ENCODE measurements at places on chromosomes 12 and 14.

- DNase-seq, result no peak
Observed at GRCh38 chr12:127675936-127676335, 591.0 kb upstream of the TMEM132C start.

GRCh38 chr12:108457734-108458361 lies 57.2 kb upstream of the FICD start:
- no peak for DNase-seq

GRCh38 chr12:47740606-47741339 lies 15.5 kb upstream of the ENDOU start:
- no peak for DNase-seq

DNA sequence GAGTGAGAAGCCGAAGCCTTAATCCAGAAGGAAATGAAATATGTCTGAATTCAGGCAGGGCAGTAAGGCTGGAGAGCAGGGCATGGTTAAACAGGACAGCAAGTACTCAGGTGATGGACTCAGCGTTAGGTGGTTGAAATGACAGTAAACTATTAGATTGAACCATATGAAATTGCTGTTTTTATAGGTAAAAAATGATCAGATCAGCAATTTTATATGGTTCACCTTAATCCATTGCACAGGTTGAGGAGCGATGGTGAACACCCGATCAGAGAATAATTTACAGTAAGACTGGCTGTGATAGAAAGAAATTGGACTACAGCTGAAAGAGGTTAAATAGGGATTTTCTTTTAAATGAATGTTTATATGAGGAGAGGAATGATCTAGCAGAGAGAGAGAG lies 56.6 kb downstream of the TTC6 start:
- no peak for DNase-seq

- DNase-seq, result no peak
Observed at GRCh38 chr12:119230807-119231206, 52.1 kb downstream of the HSPB8 start.

DNA sequence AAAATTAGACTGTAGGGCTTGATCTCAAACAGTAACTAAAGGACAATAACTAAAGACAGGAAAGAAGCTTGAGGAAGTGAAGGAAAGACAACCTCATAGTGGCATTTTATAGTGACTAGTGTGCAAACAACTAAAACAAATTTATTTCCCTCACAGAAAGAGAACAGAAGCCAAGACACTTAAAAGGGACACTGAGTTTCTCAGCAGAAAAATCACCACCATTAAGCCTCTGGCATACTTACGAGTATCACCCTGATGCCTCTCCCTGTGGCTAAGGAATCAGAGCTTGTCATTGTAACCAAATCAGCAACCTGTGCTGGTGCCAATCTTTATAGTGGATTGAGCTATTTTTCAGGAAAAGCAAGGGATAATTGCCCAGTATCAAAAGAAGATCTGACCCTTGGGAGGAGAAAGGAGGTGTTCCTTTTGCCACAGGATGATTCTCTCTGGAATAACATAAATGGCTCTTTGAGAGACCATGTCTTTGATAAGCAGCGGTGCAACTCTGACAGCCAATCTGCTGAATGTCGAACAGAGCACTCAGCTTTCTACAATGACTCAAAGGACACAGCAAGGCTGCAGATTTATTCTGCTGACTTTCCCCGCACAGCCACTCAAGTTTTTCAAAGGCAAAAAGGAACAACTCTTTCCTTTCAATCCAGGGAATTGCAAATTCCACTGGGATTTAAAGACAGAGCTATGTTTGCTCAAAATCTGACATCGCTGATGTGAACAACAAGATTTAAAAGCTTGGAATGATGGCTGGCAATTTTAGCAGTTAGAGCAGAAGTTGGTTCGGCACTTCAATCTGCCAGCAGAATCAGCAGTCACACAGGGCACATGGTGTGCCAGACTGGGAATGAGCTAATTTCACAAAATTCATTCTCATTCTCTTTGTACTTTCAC lies 34.6 kb downstream of the ATF7 start:
- no peak for DNase-seq

DNA sequence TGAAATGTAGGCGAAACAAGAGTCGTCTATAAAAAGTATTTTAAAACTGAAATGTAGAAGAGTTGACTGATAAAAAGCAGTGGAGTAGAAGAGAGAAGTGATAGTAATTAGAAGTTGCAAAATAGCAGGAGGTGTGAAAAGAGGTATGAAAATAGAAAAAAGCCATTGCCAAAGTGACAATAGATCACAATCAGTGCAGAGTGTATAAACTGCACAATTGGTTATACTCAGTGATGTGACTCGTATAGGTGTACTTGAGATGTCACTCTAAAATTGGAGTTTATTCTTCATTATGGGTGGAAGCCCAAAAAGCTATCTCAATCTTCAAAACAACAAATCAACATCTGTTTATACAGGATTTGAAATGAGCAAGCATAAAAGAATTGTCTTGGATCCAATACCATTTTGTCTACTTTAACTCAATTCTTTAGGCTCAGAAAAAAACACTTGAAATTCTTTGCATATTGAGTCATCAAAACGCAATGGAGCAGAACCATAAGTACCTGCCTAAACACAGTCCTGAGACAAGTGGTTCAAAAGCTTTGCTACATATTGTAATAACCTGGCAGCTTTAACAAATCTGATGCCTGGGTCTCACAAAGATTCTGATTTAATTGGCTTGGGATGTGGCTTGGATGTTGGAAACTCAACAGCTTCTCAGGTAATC lies 8.8 kb downstream of the IKBIP start:
- no peak for DNase-seq

GRCh38 chr14:51041108-51041531 lies 53.8 kb downstream of the TRIM9 start:
- no peak for DNase-seq

DNA sequence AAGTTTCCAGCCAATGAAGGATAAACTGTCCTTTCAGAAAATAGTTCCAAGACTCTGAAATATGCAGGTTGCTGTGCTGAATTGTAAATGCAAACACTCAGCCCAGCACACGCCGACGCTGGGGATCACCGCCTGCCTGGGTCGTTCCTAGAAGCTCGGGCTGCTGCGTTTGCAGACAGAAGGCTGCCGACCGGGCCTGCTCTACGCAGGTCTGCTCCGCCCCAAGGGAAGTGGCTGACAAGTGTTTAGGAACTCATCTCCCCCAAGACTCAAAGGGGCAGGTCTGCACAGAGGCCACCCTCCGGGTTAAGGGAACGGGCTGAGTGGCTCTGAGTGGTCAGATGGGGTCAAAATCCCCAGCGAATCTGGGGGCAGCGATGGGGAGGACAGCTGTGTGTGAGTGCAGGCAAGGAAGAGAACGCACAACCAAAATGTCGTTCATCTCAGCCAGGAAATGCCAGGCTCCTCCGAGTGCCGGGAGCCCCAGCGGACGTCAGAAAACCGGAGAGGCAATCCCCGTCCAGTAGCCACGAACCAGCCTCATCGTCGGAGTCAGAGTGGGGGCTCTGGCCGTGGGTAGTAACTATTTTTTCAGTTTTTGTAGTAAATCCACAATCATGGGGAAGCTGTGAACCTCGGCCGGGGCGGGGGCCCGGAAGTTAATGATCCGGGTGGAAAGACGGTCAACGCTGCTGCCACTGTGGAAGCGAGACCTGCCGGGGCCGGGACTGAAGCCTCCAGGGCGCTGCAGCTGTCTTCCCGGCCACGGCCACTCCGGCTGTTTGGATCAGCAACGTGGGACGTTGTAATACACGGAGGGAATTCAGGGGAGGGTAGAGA lies 6.0 kb downstream of the GALNT9 start:
- DNase-seq, result no peak

- DNase-seq, result no peak
Observed at GRCh38 chr14:30748343-30748742, 126.0 kb upstream of the COCH start.

GRCh38 chr12:7905071-7905470 lies 30.9 kb downstream of the SLC2A3 start:
- no peak for DNase-seq

GRCh38 chr12:117282490-117282889 lies 78.9 kb downstream of the NOS1 start:
- DNase-seq, result no peak

GRCh38 chr12:24778486-24779304 lies 170.2 kb downstream of the BCAT1 start:
- DNase-seq, result no peak

DNA sequence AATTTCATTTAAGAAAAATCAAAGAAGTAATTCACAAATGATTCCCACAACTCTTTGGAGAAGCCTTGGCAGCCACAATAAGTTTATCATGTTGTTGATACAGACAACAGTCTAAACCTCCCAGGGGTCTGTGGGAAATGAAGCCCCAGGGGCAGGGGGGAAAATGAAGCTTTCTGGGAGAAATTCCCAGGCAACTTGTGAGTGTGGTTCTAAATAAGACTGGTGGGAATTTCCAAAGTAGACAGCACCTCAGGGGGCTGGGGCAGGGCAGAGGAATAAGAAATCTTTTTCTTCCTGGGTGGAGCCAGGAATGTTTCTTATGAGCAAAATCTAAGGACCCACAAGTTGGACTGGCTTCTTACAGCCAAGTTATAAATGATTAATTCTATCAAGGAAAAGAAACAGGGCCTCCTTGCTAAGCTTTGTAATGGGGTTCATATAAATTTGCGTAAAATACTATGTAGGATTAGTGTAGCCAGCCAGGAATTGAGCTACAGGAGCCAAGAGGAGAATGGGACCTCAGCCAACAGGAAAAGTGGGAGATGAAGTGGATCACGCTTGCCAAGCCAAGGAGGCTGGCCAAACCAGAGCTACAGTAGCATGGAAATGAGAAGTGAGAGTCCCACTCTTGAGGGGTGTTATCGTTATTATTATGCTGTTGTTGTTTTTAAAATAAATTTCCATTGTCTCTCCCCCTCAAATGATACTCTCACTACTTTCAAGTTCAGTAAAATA lies 182.9 kb upstream of the FAR2 start:
- DNase-seq, result no peak

DNA sequence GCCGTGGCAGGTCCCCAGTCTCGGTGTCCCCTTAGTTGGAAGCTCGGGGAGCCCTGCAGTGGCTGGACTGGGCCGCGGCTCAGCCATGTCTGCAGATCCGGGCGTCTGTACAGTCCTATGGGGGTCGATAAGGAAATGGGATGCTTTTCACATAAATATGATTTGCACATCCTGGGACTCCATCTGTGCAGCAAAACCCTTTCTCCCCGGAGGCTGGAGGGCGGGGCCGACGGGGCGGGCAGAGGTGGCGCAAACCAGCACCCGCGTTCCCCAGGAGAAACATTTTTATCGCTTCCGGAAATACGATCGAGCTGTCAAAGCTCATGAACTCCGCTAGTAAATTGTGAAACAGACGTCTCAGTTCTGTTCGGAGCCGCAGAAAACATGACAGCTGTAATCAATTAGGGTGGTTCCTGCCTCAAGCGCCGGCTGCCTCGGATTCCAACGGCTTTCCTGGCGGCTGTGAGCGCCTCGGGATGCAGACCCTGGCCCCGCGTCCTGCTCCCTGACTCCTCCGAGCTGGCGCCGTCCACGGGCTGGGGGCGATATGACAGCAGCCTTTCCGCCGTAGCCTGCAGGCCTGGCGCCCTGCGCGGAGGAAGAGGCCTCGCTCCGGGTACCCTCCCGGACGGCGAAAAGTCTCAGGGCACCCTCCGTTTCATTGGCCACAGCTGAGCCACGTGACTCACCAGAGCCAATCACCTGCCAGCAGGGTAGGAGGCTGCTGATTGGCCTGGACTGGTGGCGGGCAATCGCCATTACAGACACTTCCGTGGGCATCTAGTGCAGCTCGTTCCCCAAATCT lies 23.0 kb downstream of the DIO3 start:
- no peak for DNase-seq

GRCh38 chr12:52691841-52692150 lies 11.5 kb downstream of the KRT77 start:
- no peak for DNase-seq

- DNase-seq, result no peak
Observed at GRCh38 chr12:58321414-58321813, 380.0 kb downstream of the ATP23 start.

DNA sequence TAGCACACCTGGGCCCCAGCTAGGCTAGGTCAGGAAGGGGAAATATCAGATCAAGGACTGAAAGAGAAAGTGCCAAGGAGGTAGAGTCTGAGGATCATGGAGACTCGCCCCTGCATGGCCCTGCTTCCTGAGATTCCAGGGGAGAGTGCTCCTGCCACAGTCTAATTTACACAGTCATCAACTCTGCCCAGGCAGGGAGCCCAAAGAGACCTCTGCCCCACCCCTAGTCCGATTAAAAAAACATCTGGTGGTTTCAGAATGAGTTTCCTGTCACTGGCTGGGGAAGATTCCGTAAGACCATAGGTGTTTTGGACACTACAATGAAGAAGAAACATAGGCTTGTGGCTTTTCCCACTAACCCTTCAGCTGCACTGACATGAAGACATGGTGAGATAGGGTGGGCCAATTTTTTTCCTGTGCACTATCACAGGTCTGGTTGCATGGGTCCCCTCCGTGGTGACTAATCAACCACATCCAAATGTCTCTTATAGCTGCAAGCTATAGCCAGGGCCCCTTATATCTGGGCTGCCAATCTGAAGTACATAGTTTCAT lies 31.5 kb upstream of the GZMB start:
- DNase-seq, result no peak

DNA sequence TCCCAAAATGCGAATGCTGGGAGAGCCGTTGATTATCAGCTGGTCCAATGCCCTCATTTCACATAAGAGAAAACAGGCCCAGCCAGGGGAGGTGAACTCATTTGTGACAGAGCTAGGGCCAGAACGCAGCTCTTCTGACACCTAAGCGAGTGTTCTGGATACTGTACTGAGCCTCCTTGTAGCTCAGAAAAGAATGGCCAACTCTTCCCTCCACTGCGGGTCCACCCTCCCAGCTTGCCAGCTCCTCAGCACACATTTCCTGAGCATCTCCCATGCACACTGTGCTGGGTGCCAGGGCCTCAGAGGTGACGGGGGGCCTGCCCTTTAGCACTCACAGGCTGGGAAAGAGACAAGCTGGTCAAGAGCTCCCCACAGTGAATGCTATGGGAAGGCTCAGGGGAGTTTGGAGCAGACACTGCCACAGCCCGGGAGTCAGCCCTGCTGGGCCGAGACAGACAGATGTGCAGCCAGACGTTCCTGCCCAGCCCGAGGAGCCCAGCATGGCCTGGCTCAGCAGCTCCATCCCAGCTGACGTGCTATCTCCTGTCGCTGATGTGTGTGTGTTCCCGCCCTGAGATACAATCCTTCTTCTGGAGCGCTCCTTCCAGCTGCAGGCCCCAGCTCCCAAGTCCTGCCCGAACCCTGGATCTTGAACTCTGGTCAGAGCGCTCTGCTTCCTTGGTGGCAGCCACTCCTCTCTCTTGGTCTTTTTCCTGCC lies 3.5 kb downstream of the CMTM5 start:
- DNase-seq, result no peak

DNA sequence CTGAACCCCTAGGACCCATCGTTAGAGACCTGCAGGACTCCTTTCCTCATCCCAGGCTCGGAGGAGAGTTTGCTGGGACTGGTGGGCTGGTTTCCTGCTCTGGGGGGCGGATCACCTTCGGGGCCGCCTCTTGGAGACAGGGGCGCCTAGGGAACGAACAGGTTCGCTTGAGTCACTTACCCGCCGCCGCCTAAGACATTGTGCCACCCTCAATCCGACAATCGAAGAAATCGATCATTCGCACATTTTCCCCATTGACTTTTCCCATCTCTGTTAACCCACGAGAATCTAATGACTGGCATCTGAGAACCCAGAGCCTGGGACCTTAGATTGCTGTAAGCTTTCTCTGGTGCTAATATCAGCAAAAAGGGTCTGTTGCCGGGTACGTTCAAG lies 322 bp downstream of the SLC39A9 start:
- no peak for DNase-seq

All from neural crest cell (in vitro differentiated cells).